ENCODE measurements at places on chromosomes 6 and 20.
A peak's percentile ranks its signal among the peaks of the same experiment; 100 is the strongest.

- H3K27ac ChIP-seq, result no peak overlapping the region
- no peaks in the 10 kb centered on the region for H3K27me3 ChIP-seq
- no peak for DNase-seq
- no peak overlapping the region for H3K4me3 ChIP-seq
These were observed 47.1 kb upstream of the GATA5 start for GRCh38 chr20:62522748-62523396.

DNA sequence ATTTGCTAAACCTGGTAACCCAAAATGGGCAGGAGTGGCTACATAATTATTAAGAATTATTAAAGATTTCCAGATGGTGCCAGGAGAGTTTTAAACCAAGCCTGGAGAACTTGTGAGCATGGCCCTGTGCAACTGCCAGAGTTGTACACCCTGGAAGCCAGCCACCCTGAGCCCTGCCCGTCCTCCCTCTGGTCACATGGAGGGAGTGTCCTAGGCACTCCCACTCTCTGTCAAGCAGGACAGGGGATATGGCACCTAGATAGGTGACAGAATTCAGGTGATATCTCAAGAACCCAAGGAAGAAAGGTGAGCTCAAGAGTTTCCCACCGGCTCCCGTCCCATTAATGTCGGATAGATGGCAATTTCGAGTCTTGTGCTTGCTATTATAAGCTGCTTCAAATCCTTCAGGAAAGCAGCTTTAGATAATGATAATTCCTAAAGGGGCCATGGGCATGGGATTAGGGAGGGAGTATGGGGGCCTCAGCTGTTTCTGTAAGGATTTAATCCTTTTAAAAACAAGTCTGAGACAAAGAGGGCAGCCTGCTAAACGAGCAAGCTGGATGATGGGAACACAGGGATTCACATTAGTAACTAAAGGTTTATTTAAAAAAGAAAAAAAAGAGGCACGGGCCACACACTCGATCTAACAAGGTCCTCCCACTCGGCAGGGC lies 169.1 kb downstream of the BMP7 start:
- no peak overlapping the region for H3K4me3 ChIP-seq
- no peak for DNase-seq
- H3K4me1 ChIP-seq, result no peaks in the 10 kb centered on the region

DNA sequence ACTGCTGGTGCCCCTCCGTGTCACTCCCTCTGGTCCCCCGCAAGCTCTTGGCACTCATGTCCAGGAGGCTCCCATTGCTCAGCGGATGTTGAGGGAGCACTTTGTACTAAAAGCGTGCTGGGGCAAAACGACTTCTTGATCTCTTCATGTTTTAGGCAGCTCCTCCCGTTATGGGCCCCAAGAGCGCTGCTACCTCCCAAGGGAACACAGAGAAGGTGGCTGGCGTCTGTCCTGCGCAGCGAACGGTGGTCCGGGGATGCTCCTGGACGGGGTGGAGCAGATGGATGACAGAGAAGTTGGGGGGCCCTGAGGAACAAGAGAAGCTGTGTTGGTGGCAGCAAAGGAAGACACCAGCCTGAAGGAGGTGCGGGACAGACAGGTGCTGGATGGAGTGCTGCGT lies 99.8 kb downstream of the TMEM242 start:
- peaks cover 30% of the 10 kb centered on the region for H3K4me1 ChIP-seq
- DNase-seq, result no peak
- H3K4me3 ChIP-seq, result no peak overlapping the region
- no peaks in the 10 kb centered on the region for H3K27me3 ChIP-seq
- H3K36me3 ChIP-seq, result no peaks in the 10 kb centered on the region
- no peak overlapping the region for H3K27ac ChIP-seq

GRCh38 chr6:133495205-133495903 lies 254.2 kb downstream of the EYA4 start:
- H3K27ac ChIP-seq, result no peak overlapping the region
- H3K4me3 ChIP-seq, result no peak overlapping the region
- no peaks in the 10 kb centered on the region for H3K36me3 ChIP-seq
- no peaks in the 10 kb centered on the region for H3K4me1 ChIP-seq
- no peak for DNase-seq

DNA sequence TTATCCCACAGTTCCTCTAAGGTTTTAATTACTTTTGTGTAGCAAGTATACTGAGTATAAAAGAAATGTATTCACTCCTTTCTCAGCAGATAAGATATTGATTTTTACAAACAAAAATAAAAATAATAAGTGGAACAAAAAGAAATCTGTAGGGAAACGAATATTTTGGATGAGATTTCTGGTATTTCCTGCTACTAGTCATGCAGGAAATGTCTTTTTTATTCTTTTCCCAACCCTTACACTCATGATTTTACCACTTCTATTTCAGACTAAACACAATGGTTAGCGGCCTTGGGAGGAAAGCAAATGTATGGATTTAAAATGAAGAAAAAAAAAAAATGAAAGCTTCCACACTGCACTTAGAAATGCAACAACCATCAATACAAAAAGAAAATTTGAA lies 580.5 kb upstream of the MARCKS start:
- DNase-seq, result no peak
- H3K27me3 ChIP-seq, result no peaks in the 10 kb centered on the region
- no peak overlapping the region for H3K4me3 ChIP-seq
- no peaks in the 10 kb centered on the region for H3K4me1 ChIP-seq
- H3K27ac ChIP-seq, result no peak overlapping the region

DNA sequence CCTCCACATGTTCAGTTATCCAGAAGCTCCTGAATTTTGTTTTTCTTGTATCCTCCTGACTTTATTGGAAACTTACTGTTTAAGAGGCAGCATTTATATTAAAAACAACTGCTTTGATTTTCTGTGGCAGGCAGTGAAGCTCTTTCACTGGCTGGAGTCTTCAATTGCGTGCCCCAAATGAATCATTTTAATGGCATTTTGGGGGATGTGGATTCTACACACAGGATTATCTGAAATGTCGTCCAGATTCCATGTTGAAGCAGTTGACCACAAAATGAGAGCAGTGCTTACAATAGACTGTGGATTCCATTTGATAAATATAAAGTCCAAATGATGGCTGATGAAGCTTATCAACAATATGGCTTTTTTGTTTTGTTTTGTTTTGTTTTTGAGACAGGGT lies 41.0 kb upstream of the HIVEP1 start:
- no peaks in the 10 kb centered on the region for H3K36me3 ChIP-seq
- H3K4me3 ChIP-seq, result no peak overlapping the region
- no peak overlapping the region for H3K27ac ChIP-seq
- no peaks in the 10 kb centered on the region for H3K4me1 ChIP-seq
- DNase-seq, result no peak
- H3K27me3 ChIP-seq, result no peaks in the 10 kb centered on the region

GRCh38 chr6:27761391-27761790 lies 150.8 kb downstream of the OR2B2 start:
- H3K4me3 ChIP-seq, result peak overlapping the region; percentile 58
- no peak for DNase-seq
- H3K27ac ChIP-seq, result no peak overlapping the region
- peaks cover 15% of the 10 kb centered on the region for H3K4me1 ChIP-seq

GRCh38 chr6:156992020-156992804 lies 215.0 kb downstream of the ARID1B start:
- H3K36me3 ChIP-seq, result peaks cover 3% of the 10 kb centered on the region
- H3K4me1 ChIP-seq, result peaks cover 10% of the 10 kb centered on the region
- no peak for DNase-seq
- H3K27ac ChIP-seq, result no peak overlapping the region
- no peak overlapping the region for H3K4me3 ChIP-seq
- H3K27me3 ChIP-seq, result no peaks in the 10 kb centered on the region

DNA sequence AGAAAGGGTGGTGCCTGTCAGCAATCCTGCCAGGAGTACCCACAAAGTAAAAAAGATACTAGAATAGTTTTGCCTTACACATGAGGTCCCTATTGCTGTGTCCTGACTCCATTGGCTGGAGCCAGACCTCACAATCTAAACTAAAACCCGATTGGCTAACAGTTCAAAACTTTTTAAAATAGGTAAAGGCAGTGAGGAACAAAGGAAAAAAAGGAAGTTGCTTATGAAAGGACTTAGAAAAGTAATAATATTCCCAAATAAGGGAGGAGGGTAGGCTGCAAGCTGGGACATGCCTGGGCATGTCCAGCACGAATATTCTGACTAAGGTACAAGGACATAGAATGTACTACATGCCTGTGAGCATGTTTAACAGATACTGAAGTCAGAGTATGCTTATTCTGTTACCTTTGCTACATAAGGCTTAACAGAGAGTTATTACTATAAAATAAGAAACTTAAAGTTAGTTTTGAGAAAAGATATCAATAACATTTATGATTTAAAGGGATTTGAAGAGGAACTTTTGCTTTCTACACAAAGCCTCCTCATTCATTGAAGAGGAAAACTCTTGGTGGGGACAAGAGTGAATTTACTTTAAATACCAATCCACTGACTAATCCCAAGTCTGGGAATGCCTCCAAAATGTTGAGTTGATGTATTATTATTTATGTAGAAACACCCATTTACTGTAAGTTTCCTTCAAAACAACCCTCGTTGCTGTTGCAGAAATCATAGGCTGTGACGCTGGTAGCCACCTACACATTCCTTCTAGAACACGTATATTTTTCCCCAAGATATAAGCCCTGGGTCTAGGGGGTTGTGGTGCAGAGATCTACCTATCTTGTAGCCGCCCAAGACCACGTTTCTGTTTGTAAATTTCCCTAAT lies 8.2 kb upstream of the MTHFD1L start:
- no peaks in the 10 kb centered on the region for H3K27me3 ChIP-seq
- no peak overlapping the region for H3K4me3 ChIP-seq
- H3K36me3 ChIP-seq, result no peaks in the 10 kb centered on the region
- H3K4me1 ChIP-seq, result no peaks in the 10 kb centered on the region

- no peaks in the 10 kb centered on the region for H3K4me1 ChIP-seq
- H3K27me3 ChIP-seq, result no peaks in the 10 kb centered on the region
- H3K4me3 ChIP-seq, result no peak overlapping the region
- H3K27ac ChIP-seq, result no peak overlapping the region
- no peak for DNase-seq
These were observed 44.3 kb downstream of the HDGFL1 start for GRCh38 chr6:22613695-22614094.

DNA sequence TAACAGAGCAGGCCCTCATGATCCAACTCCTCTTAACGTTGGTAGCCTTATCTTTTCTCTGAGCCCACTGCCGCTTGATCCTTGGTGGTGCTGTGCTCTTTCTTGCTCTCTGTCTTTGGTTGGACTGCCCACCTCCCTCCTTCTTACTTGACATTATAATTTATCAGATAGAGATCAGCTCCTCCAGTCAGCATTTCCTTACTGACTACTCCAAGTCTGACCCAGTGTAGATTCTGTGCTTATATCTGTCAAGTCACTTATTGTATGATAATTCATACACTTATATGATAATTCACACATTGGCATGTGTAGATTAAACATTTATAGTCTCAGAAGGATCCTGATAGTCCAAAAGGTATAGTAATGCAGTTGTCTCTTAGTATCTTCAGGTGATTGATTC lies 18.1 kb downstream of the PTPRA start:
- DNase-seq, result no peak
- H3K27ac ChIP-seq, result no peak overlapping the region

DNA sequence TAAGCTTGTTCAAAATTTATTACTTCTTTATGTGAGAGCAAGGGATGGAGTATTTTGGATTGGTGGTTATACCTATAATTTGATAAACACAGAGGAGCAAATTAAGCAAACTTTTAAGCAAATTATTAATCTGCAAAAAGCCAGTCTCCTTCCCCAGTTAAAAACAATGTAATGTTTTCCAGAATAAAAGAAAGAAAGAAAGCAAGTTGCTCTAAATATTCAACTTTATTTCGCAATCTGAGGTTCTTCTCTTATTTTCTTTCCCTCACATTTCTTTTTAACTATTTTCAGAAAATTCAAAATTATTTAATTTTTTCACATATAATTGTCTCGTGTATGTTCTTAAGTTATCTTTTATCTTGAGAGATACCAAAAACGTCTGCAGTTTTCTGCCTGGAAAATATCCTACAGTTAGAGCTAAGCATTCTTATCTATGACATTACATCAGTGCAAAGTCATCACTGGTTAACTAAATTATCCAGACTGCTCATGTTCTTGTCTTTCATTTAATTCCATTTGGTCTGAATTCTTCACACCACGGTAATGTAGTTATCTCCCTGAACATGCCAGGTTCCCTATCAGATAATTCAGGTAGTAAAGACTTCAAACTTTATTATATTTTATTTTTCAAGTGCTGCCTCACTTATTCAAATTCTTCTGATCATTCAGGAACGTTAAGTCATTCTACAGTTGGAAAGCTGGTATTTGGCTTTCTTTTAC lies 3.3 kb upstream of the CNKSR3 start:
- H3K4me3 ChIP-seq, result no peak overlapping the region
- H3K36me3 ChIP-seq, result no peaks in the 10 kb centered on the region
- H3K27ac ChIP-seq, result no peak overlapping the region
- peaks cover 7% of the 10 kb centered on the region for H3K27me3 ChIP-seq
- no peak for DNase-seq

DNA sequence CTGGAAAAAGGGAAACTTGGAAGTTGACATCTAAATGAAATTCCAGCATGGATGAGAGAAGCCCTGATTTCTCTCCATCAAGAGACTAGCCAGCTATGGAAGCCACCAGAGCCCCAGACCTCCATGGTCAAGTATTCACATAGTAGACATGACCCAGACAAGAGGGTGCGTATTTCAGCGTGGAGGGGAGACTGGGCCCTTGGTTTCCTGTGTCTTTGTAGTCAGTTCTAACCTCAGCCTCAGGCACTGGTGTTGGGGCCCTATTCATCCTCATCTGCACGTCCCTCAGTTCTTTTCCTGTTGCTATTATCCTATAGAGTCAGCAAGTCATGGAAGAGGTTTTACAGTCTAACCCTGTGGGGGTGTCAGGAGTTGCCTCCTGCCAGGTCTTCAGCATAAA lies 12.5 kb downstream of the GNL1 start:
- DNase-seq, result peak; percentile 57
- H3K27me3 ChIP-seq, result no peaks in the 10 kb centered on the region
- peak overlapping the region; percentile 37 for H3K4me3 ChIP-seq
- H3K36me3 ChIP-seq, result peaks cover 18% of the 10 kb centered on the region
